Left ventricle myocardium inferior (tissue), 1 donor: ENCODE measurements at places on chromosomes 2 and 18.

DNA sequence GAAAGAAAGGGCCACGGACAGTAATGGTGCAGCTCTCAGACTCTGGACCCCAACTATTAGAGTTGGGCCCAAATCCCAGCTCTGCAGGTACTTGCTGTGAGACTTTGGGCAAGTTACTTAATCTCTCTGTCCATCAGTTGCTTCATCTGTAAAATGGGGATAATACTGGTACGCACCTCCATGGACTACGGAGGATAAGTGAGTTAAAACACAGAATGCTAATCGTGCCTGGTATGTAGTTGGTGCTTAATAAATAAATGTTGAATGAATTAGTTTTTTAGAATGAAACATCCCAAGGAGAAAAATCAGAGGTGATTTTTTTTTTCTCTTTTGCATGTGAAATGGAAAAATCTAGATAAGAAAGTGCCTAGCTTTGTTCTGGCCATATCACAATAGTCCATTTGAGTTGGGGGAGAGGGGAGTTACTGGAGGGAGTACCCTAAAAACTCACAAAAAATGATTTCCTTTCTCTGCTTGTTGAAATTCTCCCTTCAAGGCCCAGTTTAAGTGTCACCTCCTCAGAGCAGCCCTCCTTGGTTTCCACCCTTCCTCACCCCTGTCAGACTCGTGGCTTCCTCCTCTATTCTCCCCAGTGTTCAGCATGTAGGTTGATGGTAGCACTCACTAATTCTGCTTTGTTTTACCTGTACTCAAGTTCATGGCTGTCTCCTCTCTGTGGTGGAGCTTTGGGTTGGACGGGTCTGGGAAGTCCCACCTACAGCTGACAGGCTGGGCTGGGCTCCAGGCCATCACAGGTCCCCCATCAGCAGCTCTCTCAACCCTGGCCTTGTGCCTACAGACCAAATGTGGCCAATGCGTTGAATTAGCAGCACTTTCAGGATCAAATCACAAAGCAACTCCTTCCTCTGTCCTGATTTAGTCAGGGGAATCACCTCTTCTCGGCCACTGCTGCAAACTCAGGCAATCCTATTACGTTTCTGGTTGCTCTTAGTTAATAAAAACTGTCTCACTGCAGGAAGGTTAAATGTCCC lies 92.8 kb upstream of the TAF1B start:
- no peak for DNase-seq

DNA sequence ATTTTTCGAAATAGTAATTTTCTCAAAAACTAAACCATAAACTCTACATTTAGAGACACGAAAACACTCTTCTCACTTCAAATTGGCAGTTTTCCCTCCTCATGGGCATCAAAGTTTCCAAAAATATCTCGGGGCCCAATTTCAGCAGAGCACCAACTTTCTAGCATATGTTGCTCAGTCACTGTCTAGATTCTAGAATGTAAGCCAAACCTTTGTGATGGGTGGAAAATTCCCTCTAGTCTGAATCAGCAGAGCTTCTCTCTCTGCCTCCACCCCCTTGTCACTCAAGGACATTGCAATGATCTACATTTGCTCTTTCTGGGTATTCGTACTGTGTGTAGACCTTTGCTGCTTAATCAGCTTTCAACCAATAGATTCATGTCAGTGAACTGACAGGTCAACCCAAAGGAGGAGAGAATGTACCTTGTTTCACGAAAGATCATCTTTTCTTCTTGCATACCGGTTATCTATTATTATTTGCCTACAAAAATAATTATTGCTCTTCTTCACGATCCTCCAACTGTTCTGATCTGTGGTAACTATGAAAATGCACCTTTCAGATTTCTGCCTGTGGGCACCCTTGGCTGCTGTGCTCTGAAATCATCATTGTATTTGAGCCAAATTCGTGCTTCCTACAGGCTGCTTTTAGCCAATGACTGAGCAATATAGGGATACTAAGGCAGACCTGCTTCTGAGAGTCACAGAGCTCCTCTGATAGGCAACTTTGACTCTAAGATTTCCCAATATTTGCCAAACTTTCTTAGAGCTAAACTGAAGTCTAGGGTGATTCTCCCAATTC lies 38.7 kb upstream of the GLS start:
- no peak for DNase-seq

GRCh38 chr2:36301843-36302242 lies 53.7 kb upstream of the CRIM1 start:
- no peak for DNase-seq

DNA sequence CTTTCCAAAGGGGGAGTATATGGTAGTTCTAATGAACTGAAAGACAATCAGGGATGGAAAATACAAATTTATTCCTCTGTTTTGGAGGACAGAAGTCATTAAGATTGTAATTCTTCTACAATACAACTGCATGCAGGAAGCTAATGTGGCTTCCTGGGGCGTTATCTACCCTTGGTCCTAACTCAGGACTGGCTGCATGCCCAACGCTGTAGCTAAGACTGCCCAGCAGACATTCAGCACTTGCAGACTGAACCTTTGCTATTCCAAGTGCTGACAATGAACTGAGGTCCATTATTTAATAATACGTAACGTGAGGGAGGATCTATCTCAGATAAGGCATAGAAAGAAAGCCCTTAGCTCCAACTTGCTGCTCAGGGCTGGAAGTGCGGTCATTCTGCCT lies 53.2 kb downstream of the ZAP70 start:
- peak; percentile 44 for DNase-seq

DNA sequence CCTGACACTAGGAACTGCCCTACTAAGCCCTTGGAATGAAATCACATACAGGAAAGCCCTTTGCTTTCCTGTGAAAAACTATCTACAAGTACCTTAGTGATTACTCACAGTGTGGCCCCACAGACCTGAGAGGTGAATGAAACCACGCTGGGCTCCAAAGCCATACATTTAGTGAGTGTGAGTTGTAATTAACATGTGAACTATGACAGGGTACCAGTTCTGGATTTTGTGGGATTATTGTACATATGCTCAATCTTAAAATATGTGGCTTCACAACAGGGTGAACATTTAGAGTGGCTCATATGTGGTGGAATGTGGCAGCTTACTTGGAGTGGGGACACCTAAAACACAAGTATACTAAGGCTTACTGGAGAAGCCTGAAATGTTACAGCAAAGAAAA lies 12.3 kb downstream of the KCTD1 start:
- no peak for DNase-seq

DNA sequence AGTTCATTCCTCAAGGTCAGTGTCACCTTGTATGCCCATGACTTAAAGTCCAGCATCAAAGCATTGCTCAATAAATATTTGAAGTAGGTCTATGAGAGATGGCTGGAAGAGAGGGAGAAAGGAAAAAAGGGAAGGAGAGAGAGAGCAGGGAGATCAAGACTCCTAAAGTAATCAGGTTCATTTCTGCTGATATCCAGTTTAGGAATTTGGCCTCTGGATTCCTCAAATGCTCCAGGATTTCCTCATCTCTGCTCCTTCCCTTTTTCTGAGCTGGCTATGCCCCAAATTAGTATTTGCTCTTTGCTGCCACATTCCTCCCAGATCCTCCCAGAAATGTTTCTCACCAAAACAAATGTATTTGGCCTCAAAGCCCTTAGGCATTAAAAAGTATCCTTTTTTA lies 739.4 kb upstream of the CHAC2 start:
- DNase-seq = no peak

DNA sequence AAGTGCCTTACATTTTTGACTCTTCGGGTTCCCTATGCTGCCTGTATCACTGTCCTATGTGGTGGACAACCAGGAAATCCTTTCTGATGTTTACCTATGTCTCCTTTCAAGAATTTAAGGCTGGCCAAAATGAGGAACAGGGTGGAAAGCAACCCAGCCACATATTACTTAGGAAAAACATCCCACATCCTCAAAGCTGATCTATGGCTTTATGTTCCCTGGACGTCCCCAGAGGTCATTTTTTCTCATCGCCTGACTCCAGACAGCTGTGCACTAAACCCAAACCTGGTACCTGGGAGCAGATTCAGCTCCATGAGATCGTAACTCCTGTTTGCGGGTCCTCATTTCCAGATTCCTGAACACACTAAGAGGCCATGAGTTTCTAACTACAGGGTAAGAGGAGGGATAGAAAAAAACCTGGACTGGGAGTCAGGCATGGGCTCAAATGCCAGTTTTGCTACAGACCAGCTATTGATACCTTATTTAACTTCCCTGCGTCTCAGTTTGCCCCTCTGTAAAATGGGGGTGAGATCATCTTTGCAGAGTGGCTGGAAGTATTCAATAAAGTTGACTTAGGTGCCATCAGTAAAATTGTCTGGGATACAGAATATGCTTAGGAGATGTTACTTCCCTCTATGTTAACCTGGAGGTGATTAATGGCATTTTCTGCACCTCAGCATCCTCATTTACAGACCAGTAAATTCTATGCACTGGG lies 70.8 kb downstream of the TNS1 start:
- DNase-seq = no peak
